ENCODE measurements at places on chromosomes 11 and 22.

DNA sequence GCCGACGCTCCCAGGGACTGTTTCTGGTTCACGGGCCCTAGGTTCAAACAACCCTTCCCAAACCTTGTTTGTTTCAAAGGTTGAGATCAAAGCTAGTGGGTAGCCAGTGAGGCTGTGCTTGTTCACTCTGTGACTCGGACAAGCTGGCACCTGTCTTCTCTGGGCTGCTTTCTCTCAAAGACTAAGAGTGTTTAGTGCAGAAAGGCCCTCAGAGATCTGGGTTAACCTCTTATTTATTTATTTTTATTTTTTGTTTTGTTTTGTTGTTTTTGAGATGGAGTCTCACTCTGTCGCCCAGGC lies 13.0 kb upstream of the MALAT1 start:
- DNase-seq = no peak

GRCh38 chr11:9104580-9104979 lies 13.2 kb upstream of the SCUBE2 start:
- no peak for DNase-seq

DNA sequence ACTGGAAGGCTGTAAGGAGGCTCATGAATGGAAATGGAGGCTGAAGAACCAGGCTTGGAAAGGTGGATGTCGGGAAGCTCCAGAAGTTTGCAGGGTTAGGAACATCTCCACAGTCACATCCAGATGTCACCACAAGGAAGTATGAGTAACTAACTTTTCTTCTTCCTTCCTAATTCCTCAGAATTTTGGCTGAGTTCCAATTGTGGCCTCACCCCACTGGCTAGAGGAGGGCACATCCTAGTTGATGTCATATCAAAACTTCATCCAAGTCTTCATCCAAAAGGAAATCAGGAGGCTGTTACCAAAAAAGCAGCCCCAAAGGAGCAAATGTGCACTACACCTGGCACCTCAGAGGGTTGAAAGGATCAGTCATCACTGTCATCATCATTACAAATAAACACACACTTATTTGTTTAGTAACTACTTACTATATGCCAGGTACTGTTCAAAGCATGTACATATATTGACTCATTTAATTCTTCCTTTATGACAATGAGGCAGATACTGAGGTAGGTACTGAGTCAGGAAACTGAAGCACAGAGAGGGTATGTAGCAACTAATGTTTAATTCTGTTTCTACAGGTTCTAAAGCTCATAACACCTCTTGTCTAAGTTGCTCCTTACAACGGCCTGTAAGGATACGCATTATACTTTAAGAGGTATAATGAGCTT lies 7.3 kb upstream of the PTPN5 start:
- DNase-seq = no peak

GRCh38 chr11:116641561-116642045 lies 131.2 kb downstream of the BUD13 start:
- no peak for DNase-seq

DNA sequence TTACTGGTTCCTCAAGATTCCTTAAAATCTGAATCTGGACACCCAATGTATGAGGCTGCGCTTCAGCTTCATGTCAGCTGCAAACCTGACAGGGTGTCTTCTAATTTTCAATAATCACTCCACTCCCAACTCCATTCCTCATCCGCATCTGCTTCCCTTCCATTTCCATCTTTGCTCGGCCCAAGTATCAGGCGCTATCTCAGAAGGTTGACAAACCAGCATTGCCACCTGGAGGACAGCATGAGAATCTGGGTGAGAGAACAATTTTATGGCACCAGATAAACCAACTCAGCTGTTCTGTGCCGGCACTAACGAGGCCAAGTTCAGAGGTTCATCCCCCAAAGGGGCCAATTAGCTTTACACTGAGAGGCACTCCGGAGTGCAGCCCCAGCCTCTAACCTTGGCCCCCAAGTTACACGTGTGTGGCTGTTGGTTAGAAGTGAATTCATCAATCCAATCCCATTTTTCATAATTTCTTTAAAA lies 79.1 kb upstream of the LMO2 start:
- peak; percentile 2 for DNase-seq

DNA sequence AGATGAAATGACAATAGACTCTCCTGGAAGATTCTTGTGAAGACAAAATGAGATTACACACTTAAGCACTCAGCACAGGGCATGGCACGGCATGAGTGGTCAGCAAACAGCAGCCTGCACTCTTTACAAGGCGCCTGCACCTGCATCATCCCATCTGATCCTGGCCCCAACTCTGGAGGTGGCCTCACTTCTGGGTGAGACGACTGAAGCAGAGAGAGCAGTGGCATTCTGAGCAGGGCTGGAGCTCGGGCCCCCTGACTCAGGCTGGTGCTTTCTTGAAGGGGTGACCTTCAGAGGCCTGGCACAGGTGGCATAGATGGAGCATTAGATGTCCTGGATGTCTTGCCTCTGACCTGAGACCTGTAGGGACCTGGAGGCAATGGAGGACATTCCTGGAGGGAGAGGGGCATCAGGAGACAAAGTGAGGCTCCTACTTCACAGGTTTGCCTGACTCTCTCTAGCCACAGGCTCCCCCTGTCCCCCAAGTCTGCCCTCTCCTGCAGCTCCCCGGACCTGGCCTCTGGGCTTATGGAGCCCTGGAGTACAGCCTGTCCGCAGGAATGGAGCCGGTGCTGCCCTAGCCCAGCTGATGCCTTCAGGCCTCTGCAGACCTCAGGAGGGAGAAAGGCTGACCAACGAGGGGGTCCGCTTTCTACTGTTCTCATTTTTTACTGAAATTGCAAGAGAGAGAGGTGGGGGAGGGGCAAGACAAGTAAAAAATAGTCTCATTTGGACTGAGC lies 65.5 kb upstream of the THY1 start:
- no peak for DNase-seq

DNA sequence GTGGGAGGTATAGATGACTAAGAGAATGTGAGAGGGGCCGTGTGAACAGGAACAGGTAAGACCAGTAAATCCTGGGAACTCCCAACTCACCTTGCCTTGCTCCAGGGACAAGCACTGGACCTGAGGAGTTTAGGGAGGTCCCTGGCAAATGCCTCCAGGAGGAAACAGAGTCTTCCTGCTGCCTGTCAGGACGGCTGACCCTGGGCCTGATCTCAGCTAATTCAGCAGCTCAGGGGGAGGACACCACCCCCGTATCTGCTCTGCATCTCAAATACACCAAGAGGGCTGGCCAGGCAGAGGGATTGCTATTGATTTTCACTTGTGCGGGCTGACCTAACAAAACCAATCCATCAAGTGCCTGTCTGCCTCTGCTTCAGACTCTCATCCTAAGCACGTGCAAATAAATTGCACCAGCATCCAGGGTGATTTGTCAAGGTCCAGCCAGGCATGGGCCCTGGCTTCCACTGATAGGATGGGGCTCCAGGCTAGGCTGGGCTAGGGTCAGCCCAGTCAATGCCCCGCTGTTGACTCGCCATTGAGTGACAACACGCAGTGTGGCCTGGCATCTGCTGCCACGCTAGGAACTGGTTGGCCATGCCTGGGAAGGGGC lies 20.3 kb downstream of the UQCR10 start:
- DNase-seq = no peak

DNA sequence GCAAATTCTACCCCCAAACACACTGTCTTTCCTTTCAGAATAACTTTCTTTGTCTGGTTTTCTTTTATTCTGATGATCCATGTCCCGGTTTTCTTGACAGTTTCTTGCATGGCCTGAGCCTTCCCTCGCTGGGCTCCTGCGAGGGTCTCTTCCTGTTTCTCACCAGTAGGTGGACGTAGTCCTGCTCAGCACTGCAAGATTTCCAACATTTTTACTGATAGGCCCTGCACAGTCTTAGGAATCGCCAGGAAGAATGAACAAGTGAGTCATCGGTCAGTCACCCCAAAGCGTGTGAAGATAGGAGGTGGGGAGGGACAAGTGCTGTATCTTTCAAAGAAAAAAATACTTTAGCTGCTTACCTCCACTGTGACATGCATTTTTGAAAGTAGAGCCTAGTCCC lies 16.9 kb upstream of the KIRREL3 start:
- no peak for DNase-seq

GRCh38 chr11:77158041-77158695 lies 30.1 kb downstream of the MYO7A start:
- no peak for DNase-seq

- no peak for DNase-seq
Measured at GRCh38 chr11:111561791-111562325, 21.3 kb downstream of the LAYN start.

- no peak for DNase-seq
Measured at GRCh38 chr11:90476442-90477007, 253.7 kb upstream of the CHORDC1 start.

GRCh38 chr11:14449302-14449714 lies 50.3 kb downstream of the COPB1 start:
- DNase-seq = no peak

GRCh38 chr11:111918390-111919256 lies at the start of gene C11orf52:
Gene C11orf52 (plus strand): TSS chr11:111918913. CDS start chr11:111918973, 60 bp downstream.
- DNase-seq = no peak

DNA sequence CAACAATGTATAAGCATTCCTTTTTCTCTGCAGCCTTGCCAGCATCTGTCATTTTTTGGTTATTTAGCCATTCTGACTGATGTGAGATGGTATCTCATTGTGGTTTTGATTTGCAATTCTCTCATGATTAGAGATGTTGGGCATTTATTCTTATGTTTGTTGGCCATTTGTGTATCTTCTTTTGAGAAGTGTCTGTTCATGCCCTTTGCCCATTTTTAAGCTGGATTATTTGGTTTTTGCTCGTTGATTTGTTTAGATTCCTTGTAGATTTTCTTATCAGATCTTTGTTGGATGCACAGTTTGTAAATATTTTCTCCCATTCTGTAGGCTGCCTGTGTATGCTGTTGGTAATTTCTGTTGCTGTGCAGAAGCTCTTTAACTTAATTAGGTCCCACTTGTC lies 259.6 kb upstream of the SESN3 start:
- DNase-seq = no peak

- DNase-seq = no peak
Measured at GRCh38 chr22:29109822-29110221, 37.0 kb downstream of the KREMEN1 start.

GRCh38 chr11:119484741-119485605 lies 62.0 kb upstream of the THY1 start:
- no peak for DNase-seq

DNA sequence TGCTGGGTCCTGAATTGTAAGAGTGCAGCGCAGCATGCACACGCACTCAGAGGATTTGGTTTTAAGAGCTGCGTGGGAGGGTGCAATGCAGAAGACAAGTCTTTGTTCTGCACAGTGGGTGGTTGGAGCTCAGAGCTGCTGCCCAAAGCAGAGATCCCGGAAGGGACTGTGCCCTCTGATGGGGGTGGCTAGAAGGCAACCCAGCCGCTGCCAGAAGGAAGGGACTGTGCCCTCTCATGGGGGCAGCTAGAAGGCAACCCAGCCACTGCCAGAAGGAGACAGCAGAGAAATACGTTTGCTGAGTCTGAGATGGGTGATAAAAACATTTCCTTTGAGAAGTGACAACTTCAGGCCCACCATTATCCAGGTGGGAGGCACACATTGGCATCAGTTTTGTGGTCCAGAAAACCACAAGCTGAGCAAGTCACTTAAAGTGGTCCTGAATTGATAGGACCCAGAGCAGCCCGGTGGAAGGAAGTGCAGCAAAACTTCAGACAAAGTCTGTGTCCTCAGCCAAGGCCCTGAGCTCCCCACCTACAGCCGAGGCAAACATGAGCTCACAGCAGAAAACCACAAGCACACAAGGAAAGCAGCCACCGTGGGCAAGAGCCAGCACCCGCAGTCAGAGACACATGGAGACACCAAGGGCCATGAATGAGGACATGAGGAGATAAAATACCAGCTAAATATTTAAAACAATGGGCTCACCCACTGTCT lies 4.3 kb downstream of the KRTAP5-6 start:
- no peak for DNase-seq

DNA sequence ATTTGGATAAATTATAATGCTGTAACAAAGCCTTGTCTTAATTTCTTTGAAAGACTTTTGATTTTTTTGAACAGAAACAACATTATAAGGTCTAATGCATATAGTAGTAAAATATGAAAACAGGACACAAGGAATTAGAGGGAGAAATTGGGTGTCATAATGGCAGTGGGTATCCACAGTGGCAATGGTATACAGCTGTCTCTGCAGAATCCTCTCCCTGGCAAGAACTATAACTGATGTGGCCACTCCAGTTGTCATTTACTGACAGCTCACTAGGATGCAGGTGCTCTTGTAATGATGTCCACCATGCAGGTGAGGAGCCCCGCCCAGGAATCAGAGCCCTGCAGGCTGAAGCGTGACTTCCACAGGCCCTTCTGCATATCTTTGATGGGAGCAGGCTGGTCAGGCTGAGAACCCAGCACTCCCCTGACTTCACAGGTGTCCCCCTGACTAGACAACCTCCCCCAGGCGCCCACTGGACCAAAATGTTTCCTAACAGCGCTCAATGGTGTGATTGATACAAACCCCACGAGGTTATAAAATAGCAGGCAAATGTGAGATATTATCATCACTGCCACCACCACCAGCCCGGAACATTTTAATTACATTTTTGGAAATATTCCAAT lies 32.8 kb upstream of the SERPIND1 start:
- DNase-seq = no peak

- DNase-seq = no peak
Measured at GRCh38 chr22:25668437-25668836, 73.6 kb upstream of the MYO18B start.

DNA sequence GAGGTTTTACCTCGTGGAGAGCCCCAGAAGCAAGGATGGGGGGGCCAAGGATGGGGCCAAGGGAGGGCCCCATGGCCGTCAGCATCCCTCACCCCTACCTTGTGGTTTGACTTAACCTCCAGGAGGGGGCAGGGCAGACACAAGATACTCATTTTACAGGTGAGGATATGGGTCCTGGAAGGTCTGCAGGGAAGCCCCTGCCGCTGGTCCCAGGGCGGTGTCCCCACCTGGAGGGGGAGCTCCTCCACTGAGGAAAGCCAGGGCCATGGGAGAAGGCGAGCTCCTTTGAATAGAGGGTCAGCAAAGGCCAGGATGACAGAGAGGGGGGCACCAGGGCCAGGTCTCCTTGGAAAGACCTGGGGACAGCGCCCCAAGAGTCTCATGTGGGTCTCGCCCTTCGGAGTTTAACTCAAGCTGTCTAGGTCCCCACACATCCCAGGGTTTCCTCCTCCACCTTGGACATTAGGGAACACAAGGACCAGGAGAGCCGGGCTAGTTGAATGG lies 5.9 kb upstream of the ADORA2A start:
- DNase-seq = no peak

- no peak for DNase-seq
Measured at GRCh38 chr22:27844656-27845591, 43.4 kb upstream of the MN1 start.

- DNase-seq = no peak
Measured at GRCh38 chr11:27413218-27413617, 50.2 kb upstream of the CCDC34 start.
